Mesenchymal stem cell (in vitro differentiated cells and primary cell): ENCODE measurements at places on chromosomes 16 and 17.
A peak's percentile ranks its signal among the peaks of the same experiment; 100 is the strongest.

GRCh38 chr16:1066584-1067172 lies 5.9 kb upstream of the SSTR5 start:
- no peak for DNase-seq
- peaks cover 37% of the 10 kb centered on the region for H3K27me3 ChIP-seq
- no peaks in the 10 kb centered on the region for H3K36me3 ChIP-seq
- peaks cover 7% of the 10 kb centered on the region for H3K4me1 ChIP-seq
- no peak overlapping the region for H3K27ac ChIP-seq
- no peak overlapping the region for H3K4me3 ChIP-seq

DNA sequence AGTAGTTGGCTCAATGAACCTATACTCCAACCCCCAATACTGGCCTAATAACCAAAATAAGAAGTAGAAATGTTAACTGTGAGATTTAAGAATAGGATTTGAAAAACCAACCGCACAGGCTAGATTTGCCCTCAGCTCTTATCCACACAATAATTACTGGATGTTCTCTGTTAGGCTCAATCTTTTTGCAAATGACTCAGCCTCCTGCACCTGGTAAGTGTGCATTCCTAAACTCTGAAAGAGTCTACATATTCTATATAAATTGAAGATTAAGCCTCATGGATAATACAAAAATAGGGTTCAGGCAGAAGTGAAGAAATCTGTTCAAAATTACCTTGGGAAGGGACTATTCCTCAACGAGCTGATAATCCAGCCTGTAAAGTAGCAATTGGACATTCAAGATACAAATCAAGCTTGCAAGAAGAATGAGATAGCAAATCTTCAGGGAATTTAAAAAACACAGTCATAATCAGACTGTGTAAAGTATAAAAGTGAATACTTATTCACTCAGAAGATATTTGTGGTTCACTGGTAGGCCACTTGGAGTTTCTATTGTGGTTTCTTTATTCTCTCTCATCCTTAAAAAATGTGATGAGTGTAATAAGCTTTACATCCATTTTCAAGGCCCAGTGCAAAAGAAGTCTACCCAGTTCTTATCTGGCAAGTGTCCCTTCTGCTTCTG lies 931.9 kb upstream of the SOX9 start:
- H3K4me1 ChIP-seq: peaks cover 8% of the 10 kb centered on the region
- no peak overlapping the region for H3K4me3 ChIP-seq
- H3K27me3 ChIP-seq: no peaks in the 10 kb centered on the region
- DNase-seq: peak; percentile 94

DNA sequence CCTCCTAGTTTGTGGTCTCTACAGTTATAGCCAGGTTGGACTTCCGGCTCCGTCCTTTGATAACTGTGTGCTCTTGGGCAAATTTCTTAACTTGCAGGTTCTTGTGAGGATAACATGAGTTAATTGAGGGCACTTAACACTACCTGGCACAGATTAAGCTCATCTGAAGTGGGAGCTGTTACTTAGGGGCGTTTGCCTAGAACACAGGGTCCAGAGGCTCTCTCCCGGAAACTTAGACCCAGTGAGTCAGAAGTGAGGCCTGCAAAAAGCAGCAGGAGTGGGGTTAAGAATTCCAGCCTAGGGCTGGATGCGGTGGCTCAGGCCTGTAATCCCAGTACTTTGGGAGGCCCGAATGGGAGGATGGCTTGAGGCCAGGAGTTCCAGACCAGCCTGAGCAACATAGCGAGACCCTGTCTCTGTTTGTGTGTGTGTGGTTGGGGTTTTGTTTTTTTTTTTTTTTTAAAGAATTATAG lies 1.4 kb downstream of the MVP start:
- H3K27me3 ChIP-seq: no peaks in the 10 kb centered on the region
- peak; percentile 86 for DNase-seq
- H3K4me3 ChIP-seq: peak overlapping the region; percentile 14
- peak overlapping the region; percentile 99 for H3K27ac ChIP-seq

DNA sequence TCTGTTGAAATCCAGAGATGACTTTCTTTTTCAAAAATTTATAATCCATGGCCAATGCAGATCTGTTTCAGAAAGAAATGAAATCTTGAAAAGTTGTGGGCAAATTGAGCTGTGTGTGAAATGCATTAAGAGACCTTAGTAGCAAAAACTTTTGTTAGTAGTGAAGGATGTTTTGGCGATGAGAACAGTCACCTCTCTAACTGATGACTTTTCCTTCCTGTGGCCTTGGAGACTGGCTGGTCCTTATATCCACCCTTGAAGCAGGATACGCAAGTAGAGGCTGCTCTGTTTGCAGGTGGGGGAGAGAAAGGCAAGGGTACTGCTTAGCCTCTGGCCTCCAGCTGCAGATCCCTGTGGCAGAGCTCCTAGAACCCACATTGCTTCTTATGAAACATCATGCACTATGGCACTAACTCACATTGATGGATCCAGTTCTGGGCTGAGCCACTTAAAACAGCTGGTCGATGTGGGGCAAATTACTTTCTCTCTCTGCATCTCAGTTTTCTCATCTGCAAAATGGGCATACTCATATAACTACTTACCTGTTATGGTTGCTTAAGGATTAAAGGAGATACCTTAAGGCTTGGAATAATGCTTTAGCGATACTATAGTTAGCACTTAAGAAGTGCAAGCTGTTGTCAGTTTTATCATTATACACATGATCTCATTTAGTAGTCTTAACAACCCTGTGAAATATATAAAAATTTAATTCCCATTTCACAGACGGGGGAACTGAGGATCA lies 89.3 kb downstream of the SDR42E1 start:
- H3K36me3 ChIP-seq: no peaks in the 10 kb centered on the region
- peaks cover 5% of the 10 kb centered on the region for H3K27me3 ChIP-seq
- H3K4me3 ChIP-seq: no peak overlapping the region
- DNase-seq: no peak
- H3K4me1 ChIP-seq: no peaks in the 10 kb centered on the region

GRCh38 chr16:87674419-87674818 lies 72.1 kb downstream of the JPH3 start:
- no peaks in the 10 kb centered on the region for H3K4me1 ChIP-seq
- peak; percentile 2 for DNase-seq
- no peaks in the 10 kb centered on the region for H3K36me3 ChIP-seq
- peaks cover 17% of the 10 kb centered on the region for H3K27me3 ChIP-seq

DNA sequence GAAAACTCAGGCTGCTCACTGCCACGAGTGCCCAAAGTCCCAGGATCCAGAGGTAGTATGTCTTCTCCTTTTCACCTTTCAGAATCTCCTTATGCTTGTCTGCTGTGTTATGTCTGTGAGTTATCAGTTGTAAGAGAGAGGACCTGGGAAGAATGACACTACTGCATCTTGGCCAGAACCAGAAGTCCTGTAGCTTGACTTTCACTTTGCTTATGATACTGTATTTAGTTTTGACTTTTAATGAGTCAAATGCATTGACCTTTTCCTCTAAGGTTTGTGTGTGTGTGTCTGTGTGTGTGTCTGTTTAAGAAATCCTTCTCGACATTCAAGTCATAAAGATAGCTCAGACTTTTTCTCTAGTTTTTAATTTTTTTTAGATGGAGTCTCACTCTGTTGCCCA lies 43.4 kb downstream of the BMERB1 start:
- H3K27me3 ChIP-seq: no peaks in the 10 kb centered on the region
- peaks cover 11% of the 10 kb centered on the region for H3K36me3 ChIP-seq
- peak; percentile 42 for DNase-seq
- no peak overlapping the region for H3K4me3 ChIP-seq

DNA sequence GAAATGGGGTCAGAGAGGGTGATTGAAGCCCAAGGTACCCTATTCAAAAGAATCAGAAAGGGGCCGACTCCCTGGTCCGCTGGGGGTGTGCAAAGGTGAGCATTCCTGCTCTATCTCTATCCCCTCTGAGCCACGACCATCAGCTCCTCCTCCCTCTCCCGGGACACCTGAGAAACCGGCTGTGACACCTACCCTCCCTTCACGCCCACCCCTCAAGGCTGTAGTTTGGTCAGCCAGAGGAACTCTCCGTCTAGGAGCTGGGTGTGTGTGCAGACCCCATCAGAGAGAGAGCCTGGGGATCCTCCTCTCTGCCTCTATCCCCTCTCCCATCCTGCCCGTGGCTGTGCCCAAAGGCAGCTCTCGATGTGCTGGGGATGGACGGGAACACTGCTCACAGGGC lies 27.6 kb upstream of the DLX4 start:
- DNase-seq: no peak
- peaks cover 66% of the 10 kb centered on the region for H3K27me3 ChIP-seq
- H3K27ac ChIP-seq: no peak overlapping the region
- H3K4me1 ChIP-seq: peaks cover 8% of the 10 kb centered on the region

DNA sequence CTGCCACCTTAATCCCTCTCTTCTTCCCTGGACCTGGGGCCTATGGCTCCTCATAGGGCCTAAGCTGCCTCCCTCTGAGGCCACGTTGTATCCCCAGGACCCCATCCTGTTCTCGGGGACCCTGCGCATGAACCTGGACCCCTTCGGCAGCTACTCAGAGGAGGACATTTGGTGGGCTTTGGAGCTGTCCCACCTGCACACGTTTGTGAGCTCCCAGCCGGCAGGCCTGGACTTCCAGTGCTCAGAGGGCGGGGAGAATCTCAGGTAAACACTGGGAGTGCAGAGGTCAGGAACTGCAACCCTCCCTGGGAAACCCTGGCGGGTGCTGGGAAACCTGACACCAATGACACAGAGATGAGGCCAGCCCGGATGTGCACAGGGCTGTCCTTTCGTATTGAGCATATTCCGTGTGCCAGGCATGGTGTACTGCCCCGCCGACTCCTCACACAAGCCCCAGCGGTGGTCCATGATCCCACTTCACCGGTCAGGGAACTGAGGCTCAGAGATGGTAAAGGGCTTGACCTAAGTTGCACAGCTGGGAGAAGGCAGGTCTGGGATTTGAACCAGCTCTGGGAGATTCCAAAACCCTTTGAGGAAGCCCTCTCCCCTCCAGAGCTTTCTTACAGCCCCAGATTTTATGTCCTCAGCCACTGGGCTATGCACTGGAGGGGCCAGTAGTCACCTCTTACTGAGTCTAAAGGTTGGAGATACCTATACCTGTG lies 22.9 kb downstream of the ANKRD40 start:
- no peak overlapping the region for H3K4me3 ChIP-seq
- H3K27me3 ChIP-seq: no peaks in the 10 kb centered on the region
- DNase-seq: no peak

GRCh38 chr17:35793257-35793656 lies 2.2 kb downstream of the MMP28 start:
- H3K27ac ChIP-seq: no peak overlapping the region
- peaks cover 80% of the 10 kb centered on the region for H3K27me3 ChIP-seq
- H3K4me3 ChIP-seq: no peak overlapping the region
- peaks cover 13% of the 10 kb centered on the region for H3K4me1 ChIP-seq

DNA sequence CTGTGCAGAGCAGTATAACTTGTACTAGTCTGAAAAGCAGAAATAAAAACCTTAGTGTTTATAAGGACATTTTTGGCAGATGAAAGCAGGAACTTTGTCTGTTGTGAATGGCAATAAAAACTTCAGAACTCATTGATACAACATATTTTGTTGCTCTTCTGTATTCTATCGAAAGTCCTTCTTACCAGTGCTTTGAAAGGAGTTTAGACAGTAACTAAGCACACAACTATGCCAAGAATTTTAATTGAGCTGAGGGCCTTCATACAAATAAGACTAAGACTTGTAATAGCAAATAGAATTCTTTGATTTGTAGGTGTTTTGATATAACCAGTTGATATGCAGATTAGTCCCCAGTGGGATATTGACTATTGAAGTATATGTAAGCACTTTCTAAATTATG lies 308.4 kb downstream of the ZFHX3 start:
- peak; percentile 45 for DNase-seq
- H3K4me1 ChIP-seq: peaks cover 2% of the 10 kb centered on the region
- H3K27ac ChIP-seq: no peak overlapping the region

GRCh38 chr17:37888881-37889280 lies 35.3 kb upstream of the TBC1D3K start:
- no peak overlapping the region for H3K27ac ChIP-seq
- no peaks in the 10 kb centered on the region for H3K36me3 ChIP-seq
- no peak for DNase-seq
- no peak overlapping the region for H3K4me3 ChIP-seq
- no peaks in the 10 kb centered on the region for H3K27me3 ChIP-seq
- no peaks in the 10 kb centered on the region for H3K4me1 ChIP-seq

DNA sequence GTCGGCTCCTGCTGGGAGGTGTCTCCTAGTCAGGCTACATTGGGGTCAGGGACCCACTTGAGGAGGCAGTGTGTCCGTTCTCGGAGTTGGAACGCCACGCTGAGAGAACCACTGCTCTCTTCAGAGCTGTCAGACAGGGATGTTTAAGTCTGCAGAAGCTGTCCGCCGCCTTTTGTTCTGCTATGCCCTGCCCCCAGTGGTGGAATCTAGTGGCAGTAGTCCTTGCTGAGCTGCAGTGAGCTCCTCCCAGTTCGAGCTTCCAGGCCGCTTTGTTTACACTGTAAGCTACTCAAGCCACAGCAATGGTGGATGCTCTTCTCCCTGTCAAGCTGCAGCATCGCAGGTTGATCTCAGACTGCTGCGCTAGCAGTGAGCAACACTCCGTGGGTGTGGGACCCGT lies 36.0 kb downstream of the ITFG1 start:
- H3K27me3 ChIP-seq: no peaks in the 10 kb centered on the region
- H3K4me3 ChIP-seq: no peak overlapping the region
- H3K27ac ChIP-seq: no peak overlapping the region
- H3K4me1 ChIP-seq: no peaks in the 10 kb centered on the region

- H3K4me3 ChIP-seq: no peak overlapping the region
- peaks cover 4% of the 10 kb centered on the region for H3K4me1 ChIP-seq
- no peak overlapping the region for H3K27ac ChIP-seq
- peaks cover 84% of the 10 kb centered on the region for H3K36me3 ChIP-seq
- H3K27me3 ChIP-seq: no peaks in the 10 kb centered on the region
These were observed 13.3 kb upstream of the CRK start for GRCh38 chr17:1469231-1469852.

DNA sequence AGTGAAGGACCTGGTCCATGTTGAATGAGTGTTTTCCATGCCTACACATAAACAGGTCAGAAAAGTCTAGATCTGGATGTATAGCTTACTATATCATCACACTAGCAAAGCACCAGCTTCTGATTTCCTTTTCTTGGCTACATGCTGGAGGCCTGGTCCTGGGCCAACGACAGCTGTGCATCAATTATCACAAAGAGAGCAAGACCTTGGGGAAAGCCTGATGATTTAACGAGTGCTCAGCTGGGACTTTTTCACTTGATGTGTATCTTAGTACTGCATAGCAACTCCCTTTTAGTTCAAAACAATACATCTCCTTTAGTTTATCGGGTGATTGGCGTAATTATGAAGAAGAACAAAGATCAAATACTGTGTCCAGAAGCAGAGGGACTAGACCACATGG lies 358.2 kb downstream of the KIF2B start:
- no peak overlapping the region for H3K4me3 ChIP-seq
- no peak for DNase-seq
- H3K36me3 ChIP-seq: no peaks in the 10 kb centered on the region
- no peaks in the 10 kb centered on the region for H3K27me3 ChIP-seq
